Activated CD4-positive, alpha-beta T cell treated with anti-CD3 and anti-CD28 coated beads, Interleukin-2, amount 50 U/mL, for 24 hours (primary cell): ENCODE measurements at places on chromosomes 4 and X.

DNA sequence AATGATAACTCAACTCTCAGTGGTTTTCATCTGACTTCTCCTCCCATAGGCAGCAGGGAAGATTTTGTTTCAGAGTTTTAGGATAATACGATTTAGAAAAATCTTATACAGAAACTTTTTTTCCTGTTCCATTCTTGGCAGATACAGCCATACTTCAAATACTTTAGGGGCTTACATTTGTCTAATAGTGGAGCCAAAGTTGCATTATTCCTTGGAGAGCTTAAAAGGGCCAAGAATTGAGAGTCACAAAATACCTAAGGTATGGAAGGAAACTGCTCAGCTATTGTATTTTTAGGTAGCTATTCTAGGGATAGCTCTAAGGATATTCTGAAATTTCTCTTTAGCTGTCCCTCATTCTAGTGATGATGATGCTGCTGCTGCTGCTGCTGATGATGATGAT lies 132.9 kb upstream of the PTCHD1 start:
- no peak for DNase-seq

DNA sequence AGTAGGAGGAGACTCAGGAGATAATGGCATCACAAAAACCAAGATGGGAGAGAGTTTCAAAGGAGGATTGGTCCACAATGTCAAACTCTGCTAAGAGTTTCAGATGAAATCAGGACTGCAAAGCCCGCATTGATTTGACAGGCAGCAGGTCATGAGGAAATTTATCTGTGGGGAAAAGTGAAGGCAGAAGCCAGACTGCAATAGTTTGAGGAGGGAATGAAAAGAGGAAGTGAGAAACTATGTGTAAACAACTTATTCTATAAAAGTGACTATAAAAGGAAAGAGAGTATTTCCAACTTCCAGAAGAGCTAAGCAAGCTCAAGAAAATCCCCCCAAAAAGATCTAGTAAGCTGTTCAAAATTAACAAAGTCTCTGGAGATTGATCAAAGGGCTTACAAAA lies 66.3 kb upstream of the DGKK start:
- no peak for DNase-seq

DNA sequence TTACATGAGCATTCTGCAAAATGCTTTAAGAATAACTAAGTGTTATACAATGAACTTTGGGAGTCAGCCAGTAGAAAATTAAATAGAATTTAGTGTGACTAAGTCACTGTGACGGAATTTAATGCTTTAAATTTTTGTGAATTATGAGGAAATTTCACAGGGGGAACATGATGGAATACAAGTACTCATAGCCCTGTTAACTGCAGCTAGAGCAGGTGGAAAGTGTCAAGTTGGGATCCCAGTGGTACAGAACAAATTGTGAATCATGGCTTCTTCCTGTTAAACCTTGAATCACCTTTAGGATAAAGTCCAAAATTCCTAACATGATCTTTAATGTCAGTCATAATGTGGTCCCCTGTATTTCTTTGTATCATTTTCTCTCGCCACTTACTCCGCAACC lies 212.2 kb upstream of the CENPE start:
- DNase-seq, result no peak

GRCh38 chr4:96698831-96699230 lies 858.9 kb downstream of the PDHA2 start:
- no peak for DNase-seq

GRCh38 chr4:126023896-126024295 lies 709.1 kb downstream of the FAT4 start:
- DNase-seq, result no peak

GRCh38 chr4:8073206-8073863 lies 85.3 kb downstream of the ABLIM2 start:
- no peak for DNase-seq

DNA sequence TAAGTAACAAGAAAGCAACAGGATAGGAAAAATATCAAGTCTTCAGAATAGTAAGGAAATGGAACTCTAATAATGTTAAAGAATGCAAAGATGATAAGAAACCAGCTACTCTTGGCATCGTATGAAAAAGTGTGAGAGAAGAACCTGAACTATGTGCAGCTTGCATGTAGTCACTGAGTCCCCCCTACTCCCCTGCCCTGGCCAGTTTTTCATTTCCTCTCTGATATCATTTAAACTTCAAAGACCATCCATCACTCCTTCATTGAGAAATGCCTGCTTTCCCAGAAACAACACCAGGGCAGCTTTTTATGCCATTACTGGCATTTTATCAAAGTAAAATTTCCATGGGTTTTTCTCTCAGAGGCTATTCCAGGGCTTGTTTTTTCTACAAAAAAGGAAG lies 28.1 kb downstream of the INPP4B start:
- no peak for DNase-seq

DNA sequence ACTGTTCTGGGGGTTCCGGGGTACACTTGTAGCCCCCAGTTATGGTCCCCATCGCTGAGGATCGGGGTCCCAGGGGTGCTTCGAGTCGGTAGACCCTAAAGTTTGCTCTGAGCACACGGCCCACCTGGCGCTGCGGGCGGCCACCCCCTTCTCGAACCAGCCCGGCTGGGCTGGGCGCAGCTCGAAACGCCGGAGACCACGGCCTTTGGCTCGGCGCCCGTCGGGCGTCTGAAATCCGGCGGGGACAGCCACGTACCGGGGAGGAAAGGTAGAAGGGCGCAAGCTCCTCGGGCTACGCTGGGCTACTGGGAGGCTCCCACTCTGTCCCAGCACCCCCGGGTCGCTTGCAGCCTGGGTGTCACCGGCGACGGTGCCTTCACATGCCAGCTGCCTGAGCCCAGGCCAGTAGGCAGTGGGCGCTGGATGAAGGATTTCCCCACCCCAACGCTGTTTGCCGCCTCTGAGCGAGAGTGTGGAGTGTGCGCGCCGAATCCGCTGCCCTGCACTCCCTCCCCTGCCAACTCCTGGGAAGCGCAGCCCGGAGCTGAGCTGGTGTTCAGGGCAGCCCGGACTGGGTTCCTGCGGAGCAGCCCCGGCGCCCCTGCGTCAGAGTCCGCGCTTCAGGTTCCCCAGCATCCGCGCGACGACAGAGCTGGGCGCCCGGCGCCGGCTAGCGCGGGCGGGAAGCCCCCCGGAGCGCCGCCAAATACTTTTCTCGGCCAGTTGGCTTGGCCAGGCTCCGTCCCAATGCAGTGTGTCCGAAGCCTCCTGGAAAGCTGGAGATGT lies 637 bp downstream of the MAMLD1 start:
- DNase-seq, result no peak
